ENCODE measurements at places on chromosomes 12 and 14.

GRCh38 chr14:77088219-77088618, 9.8 kb upstream of the CIPC start:
- peak; percentile 99 for DNase-seq

GRCh38 chr12:25764892-25765291, 193.6 kb upstream of the RASSF8 start:
- no peak for DNase-seq

- no peak for DNase-seq
Observed at GRCh38 chr12:68118096-68118755, 41.3 kb downstream of the IFNG start.

DNA sequence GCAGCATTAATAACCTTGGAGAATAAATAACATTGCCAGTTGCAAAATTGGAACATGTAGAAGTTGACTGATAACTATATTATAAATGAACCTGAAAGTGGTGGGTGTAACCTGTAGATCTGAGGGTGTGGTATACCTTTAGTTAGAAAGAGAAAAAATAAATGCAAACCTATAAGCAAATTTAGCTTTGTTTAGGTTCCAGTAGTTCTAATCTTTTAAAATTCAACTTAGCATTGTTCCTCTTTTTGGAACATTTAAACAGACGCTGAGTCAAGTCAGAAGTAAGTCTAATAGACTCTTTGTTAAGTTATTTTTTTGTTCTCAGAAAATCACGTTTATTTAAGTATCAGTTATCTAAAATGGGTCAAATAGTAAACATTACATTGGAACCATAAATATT, 120.0 kb downstream of the DNAI7 start:
- DNase-seq, result no peak

DNA sequence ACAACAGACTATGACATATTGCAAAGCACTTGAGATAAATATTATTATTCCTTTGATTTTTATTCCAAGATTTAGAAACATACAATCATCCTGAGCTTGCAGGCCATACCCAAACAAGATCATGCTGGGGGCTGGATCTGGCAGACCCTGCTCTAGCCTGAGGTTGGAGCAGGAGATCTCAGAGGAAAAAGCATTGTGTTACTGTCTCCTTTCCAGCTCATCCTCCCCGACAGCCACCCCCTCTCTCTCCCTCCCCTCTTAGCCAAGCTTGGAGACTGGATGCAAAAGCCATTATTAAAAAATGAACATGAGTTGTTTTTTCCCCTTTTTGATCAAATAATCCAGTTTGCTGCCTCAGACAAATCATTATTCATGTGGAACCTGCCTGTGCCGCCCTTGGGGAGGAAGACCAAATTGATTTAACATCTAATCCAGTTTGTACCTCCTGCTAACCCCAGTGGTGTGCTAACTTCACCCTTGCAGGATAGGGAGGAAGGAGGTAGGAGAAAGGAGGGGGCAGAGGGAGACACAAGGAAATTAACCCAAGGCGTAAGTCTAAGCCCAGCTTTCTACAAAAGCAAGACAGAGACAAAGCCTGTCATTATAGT, 565.8 kb upstream of the TBX3 start:
- DNase-seq, result no peak

GRCh38 chr12:104138797-104139152, 765 bp upstream of the NFYB start:
- no peak for DNase-seq

- DNase-seq, result no peak
Observed at GRCh38 chr12:109113661-109114321, 2.6 kb upstream of the ACACB start.

- no peak for DNase-seq
Observed at GRCh38 chr12:54383041-54383609, 1.4 kb downstream of the ZNF385A start.

DNA sequence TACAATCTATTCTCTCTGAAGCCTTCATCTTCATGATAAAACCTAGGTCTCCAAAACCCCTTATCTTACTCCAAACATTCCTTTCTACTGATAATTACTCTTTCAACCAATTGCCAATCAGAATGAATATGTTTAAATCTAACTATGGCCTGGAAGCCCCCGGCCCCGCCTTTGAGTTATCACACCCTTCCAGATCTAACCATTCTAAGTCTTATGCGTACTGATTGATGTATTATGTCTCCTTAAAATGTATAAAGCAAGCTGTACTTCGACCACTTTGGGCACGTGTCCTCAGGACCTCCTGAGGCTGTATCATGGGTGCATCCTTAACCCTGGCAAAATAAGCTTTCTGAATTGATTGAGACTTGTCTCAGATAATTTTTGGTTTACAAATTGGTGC, 14.4 kb downstream of the PABPN1 start:
- no peak for DNase-seq

- no peak for DNase-seq
Observed at GRCh38 chr12:94873734-94874517, 129.6 kb downstream of the NDUFA12 start.

DNA sequence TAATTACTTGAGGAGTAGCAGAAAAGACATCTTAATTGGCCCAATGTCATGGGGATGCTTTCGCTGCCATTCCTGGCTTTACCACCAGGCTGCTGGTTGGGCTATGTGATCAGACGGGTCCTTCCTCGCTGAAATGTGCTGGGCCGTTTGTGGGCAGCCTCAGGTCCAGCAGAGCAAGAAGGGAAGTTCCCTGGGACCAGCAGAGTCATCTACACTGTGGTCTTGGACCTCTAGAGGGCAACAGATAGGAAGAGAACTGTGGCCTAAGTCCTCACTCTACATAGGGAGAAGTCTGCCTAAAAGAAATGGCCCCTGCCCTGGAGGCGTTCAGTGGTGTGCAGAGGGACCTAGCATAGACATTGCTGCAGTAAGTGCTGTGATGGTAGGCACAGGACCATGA, 10.9 kb downstream of the EVL start:
- DNase-seq, result no peak

- DNase-seq, result no peak
Observed at GRCh38 chr12:49609059-49609874, 3.8 kb upstream of the FAM186B start.

- no peak for DNase-seq
Observed at GRCh38 chr14:83975841-83976770, 1553.8 kb upstream of the FLRT2 start.

DNA sequence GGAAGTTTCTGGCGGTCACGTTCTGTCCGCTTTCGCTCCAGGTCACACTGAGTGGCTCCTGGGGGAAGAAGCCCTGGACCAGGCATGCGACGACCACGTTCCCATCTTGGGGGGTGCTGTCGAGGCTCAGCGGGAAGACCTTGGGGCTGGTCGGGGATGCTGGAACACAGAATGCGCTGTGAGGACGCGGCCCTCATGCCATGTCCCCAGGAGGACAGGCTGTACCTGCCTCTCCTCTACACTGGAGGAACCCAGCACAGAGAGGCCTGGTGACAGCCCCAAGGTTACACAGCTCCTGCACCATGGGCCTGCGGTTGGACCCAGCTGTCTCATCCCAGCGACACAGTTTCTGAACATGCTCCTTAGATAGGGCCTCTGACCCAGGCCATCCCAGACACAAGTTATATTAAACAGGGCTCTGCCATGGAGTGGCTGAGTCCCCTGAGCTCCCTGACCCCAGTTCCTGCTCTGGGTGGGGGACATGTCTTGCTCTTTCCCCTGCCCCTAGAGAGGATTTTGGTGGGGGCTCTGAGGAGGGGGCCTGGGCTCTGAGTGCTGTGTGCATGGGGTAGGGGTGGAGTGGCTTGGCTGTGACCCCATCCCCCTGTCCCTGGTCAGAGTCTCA, 62.0 kb downstream of the TMEM121 start:
- DNase-seq, result no peak

- no peak for DNase-seq
Observed at GRCh38 chr12:96063046-96063445, 27.7 kb upstream of the LTA4H start.

DNA sequence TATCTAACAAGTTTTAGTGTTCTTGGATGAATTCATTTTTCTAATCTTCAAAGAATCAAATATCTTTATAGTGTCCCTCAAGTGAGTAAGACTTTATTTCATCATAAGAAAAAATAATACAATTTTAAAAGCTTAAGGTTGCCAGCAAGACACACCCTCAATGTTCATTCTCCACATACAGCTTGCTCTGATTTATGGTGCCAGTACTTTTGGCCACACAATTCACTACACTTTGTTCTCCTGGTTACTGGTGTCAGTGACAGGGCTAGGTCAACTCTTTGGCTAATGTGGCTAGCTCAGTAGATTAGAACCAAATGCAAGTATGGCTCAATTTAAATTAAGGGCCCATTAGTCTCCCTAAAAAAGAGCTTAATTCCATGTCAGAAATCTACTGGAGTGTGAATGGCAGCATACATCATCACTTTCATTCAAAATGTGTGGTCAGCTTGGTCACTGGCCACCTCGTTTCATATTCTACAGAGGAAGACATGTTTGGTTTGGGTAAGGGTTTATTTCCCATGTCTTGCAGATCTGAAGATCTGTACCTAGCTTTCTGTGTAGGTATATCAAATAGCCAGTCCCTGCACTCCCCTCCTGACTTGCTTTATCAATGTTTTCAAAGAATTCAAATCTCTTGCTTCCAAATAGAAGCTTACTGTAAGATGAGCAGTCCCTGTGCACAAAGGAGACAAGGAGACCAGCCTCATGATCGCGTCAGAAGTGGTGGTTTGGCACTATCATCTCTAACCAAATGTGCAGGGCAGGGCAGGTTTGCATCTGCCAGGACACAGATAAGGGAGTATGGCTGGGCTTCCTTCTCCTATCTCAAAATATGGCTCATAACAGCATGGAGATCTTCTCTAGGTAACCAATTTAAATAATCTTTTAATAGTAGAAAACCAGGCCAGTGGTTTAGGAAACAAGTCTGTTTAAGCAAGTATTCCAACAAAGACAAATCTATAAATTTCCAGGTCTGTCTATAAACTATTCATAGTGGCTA, 31.3 kb downstream of the HECTD4 start:
- DNase-seq, result no peak

GRCh38 chr12:74847169-74847568, 309.5 kb downstream of the ATXN7L3B start:
- no peak for DNase-seq

DNA sequence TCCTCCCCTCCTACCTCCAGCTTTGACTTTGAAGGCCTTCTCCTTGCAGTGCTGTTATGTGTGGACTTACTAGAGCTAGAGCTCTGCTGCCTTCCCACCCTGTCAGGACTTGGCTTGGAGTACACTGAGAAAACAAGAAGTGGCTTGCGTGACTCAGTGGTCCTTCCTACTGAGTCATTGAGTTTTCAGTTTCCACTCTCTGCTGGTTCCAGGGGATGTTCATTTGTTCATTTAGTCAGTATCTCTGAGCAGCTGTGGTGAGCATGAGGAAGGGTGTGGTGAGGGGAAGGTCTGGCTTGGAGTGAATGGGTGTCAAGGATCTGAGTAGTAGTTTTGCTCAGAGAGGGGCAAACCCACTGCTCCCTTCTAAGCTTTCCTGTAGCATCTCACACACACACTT, 17.2 kb upstream of the ELK3 start:
- no peak for DNase-seq

DNA sequence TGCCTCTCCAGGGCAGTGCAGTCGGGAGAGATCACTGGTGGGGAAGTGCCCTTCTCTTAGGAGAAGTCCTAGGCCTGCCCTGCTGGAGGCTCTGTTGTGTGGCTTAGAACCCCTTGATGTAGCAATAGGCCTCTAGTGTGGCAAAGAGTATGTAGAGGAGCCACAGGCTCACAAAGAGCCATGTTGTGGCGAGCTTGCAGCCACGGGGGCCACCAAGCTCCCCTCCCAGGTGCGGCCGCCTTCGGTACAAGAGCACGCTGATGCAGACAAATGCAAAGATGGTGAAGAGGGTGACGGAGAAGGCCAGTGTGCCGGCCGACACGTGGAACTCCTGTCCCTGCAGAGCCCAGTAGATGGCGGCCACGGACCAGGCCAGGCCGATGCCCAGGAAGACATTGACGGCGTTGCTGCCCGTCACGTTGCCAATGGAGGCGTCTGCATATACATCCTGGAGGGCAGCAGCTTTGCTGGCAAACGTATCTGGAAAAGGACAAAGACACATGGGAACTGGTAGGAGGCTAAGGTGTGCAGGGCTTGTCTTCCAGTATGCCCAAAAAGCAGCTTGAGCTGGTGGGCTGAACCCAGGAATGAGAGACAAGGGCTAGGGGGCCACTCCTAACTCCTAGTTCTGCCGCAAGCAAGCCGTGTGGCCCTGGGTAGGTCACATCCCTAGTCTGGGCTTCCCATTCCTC, 142.8 kb downstream of the SLC8A3 start:
- peak; percentile 69 for DNase-seq

- DNase-seq, result no peak
Observed at GRCh38 chr14:94562941-94563883, 2.0 kb downstream of the SERPINA4 start.
